ENCODE measurements at places on chromosomes 3 and 15.

DNA sequence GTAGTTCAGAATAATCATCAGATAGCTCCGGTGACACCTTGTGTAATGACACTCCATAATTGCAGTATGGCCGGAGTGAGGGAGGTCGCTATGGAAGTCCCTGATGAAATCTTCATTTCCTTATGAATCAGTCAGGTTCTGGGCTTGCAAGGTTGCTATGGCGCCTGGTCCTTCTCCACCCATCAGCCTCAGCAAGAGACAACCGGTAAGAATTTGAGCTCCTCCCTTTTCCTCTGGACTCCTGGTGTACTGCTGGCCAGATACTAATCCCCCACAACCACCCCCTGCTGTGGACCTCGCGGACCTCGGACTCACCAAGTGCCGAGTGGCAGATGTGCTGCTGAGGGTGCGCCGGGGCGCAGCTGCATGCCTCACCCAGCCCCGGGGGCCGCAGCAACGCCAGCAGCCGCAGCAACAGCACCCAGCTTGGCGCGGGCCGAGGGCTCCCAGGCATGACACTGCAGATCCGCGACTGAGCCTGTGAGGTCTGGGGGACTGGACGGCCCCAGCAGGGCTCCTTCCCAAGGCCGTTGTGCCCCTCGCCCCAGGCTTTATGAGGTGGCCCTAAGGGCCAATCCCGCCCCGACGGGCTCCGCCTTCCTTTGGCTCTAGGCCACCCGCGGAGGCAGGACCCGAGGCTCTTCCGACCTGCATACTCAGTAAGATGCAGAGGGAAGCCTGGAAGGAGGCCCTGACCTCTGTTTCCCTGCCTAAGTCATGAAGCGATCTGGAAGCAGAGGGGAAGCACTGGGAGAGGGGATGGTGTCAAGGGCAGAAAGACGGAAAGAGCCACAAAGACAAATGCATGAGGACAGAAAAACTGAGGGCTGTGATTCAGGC is at the start of gene TIMP4:
Gene TIMP4, minus strand, starts transcription at position 526 of the 840 bp plus-strand sequence. Its CDS starts 72 bp downstream, at position 454.
- no peak for DNase-seq

DNA sequence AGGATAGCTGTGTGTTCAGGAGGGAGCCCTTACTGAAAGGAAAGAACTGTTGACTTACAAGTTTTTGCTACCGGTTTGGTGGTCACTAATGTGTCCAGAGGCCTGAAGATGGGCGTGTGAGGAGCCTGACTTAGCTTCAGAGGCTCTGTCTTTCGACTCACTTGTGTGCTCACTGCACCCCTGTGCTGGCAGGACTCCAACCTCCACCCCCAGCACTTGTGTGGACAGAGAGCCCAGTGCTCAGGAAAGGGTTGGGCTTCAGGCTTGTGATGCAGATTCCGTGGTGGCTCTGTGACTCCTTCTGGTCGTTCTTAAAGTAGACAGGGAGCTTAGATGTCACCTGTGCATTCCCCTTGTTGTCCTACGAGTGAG is 100.9 kb downstream of the PGPEP1L start:
- DNase-seq: no peak

GRCh38 chr3:152760024-152760563 is 74.8 kb upstream of the P2RY1 start:
- no peak for DNase-seq

DNA sequence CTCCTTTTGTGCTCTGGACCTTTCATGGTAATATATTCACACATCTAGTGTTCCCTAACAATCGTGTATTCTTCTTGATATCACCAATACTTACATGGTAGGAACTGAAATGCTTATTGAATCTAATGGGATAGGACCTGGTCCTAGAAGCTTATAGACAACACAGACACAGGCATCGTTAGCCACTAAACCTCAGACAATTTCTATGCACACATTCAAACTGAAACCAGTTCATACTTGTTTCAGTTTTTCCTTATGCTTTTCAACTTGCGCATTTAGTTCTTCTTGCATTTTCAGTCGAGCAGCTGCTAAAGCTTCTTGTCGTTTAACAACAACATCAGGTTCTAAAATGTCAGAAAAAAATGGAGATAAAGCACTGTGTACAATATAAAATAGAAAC is 2.3 kb downstream of the SELENOS start:
- no peak for DNase-seq

DNA sequence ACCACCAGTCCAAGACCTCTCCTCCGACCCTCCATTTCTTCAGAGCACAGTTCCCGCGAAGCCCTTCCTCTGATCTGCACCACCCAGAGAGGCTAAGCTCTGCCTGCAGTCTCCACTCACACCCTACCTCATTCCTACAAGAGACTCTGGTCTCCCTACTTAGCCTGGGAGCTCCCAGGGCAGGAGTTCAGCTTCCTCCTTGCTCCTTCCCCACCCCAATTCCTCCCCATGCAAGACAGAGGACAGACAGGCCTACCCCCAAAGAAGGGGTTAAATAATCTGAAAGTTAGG is 12.6 kb upstream of the VIPR1 start:
- no peak for DNase-seq

DNA sequence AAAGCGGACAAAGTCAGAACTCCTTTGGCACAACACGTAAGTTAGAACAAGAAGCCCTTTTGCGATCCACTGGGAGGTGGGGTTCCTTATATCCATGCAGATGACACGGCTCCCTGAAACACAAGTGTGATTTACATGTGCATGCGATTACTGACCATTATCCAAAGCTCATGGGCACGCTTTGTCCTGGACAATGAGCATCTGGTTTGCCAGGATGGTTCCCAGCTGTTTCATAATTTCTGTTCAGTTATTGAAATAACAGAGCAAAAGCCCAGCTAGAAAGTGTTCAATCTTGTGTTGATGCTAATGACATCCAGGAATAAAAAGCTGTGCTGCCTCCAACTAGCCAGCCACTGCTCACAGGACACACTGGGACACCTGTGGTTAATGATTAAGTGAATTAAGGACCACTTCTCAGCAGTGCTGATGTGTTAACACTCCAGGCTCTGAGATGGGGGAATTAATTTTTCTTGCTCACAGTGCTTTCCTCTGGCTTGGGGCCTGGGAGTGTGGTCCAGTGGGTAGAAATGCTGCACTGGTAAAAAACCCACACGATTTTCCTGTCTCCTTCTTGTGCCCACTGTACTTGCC is 123.1 kb upstream of the SLC2A2 start:
- DNase-seq: no peak

GRCh38 chr15:89374086-89374981 is 39.7 kb upstream of the POLG start:
- no peak for DNase-seq

DNA sequence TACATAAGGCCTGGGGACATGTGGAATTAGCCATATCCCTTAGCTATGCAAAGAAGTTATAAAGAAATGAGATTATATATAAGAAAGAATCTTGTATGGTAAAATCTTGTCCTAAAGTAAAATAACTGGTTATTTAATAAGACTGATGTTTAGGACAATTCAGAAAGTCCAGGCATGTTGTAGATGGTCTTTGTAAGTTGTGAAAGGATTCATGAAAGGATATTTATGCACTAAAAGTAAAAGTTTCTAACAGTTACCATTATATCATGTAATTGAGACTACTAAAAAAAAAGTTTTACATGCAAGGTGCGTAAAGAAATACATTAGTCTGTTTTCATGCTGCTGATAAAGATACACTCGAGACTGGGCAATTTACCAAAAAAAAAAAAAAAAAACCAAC is 146.3 kb downstream of the FMN1 start:
- DNase-seq: no peak

DNA sequence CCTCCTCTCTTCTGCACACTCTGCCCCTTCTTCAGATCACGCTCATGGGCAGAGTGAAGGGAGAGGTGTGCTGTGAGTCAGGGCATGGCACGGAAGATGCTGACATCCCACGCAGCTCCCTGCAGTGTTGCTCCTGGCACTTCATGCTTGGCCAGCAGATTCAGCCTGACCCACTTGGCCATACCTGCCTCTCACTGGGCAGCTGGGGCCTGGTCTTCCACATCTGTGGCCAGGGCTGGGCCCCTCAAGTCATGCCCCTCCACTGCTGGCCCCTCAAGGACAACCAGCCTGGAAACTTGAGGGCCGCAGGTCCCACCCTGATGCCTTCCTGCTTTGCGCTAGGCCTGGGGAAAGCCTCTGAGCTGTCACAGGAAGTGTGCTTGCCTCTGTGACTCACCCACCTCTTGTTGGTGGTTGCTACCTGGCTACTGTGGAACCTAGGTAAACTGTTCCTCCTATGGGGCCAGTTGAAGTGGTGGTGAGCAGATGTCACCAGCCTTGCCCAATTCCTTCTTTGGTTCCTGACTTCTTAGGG is 48.7 kb downstream of the BSN start:
- no peak for DNase-seq

DNA sequence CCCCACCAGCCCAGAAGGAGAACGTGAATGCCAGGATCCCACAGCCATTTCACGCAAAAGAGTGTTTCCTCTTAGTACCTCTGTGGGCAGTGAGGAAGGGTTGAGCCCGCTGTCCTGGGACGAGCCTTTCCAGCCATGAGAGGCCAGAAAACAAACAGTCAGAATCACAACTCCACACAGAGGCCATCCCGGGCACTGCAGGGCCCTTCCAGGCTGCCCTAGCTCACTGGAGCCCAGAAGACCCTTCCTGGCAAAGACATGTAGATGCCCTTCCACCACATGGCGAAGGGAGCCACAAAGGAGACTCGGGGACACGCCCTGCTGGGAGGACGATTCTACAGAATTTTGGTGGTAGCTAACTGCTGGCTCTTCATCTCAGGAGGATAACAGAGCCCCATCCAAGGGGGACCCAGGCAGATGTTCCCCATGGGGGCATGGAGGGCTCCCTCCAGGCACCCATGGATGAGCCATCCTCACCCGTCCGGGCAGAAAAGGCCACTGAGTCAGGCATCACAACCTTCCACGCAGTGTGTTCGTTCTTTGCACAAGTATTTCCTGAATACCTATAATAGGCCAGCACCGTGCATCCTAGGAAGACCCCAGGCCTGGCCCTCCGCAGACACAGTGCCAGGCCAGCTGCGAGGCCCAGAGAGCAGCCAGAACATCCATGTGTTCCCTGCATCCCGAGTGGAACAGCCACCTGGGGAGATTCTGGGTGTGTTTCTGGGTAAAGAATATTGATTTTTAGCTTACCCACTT is 47.2 kb downstream of the SLC12A8 start:
- DNase-seq: no peak
